Naive B cell (primary cell): ENCODE measurements at places on chromosomes 3 and 15.

- DNase-seq = no peak
Observed at GRCh38 chr15:93974804-93975481, 256.4 kb upstream of the MCTP2 start.

DNA sequence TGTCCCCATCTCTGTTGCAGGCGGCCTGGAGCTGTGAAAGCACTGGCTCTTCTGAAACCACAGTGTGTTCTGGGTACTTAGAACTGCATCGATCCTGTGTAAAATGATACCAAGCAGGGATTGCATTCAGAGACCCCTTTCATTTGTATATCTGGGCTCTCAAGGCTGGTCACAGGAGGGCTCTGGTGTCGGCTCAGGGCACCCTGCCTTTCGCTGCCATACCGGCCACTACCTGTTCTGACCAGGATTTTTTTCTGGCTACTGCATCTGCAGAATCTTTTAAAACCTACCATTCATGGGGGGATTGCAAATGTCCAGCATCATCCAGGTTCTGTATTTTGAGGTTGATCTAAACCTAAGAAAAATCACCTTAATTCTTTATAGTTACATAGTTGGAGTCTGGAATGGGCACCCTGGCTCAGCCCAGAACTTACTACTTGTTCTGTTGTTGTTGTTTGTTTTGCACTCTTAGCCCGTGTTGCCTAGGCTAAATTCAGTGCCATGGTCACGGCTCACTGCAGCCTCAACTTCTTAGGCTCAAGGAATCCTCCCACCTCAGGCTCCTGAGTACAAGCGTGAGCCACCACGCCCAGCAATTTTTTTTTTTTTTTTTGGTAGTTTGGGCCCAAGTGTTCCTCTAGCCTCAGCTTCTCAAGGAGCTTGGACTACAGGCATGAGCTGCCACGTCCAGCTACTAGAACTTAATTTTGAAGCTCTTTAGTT, 52.7 kb downstream of the TRIM71 start:
- DNase-seq = no peak

GRCh38 chr3:150538324-150539208, 7.7 kb downstream of the SERP1 start:
- DNase-seq = no peak

DNA sequence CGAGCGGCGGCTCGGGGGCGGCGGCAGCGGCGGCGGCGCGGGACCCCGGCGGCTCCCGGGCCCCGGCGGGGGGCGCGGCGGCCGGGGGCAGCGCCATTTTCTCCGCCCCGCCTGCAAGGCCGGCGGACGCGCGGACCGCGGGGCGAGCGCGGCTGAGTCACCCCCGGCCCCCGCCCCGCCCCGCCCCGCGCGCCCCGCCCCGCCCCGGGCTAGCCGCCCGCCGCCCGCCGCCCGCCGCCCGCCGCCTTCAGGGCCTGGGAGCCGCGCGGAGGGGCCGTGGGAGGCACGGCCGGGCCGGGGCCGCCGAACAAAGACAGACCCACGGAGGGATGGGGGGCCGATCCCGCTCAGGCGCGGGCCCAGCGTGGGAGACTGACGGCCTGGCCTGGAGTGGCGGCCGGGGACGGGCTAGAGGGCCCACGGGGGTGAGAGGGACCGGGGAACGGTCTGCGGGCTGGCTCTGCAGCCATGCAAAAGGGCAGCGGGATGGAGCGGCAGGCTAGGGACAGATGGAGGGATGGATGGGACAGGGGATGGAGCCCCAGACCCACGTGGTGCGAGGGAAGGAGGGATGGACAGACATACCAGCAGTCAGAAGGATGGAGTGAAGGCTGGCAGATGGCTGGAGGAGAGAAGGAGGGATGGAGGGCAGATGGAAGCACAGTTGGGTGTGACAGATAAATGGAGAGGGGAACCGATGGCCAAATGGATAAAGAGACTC, at the start of gene EIF4E3:
TSS of gene EIF4E3 (minus strand) at position 132 of the 721 bp plus-strand sequence. CDS start at position 97, 35 bp downstream.
- DNase-seq = peak; percentile 39

- no peak for DNase-seq
Observed at GRCh38 chr3:50372349-50372748, 13.0 kb upstream of the TMEM115 start.
